ENCODE measurements at places on chromosomes 5 and 9. TPM values are rescaled to one million over a fixed set of nuclear protein-coding genes. Genes with fewer than 3 reads are reported as not detected.

DNA sequence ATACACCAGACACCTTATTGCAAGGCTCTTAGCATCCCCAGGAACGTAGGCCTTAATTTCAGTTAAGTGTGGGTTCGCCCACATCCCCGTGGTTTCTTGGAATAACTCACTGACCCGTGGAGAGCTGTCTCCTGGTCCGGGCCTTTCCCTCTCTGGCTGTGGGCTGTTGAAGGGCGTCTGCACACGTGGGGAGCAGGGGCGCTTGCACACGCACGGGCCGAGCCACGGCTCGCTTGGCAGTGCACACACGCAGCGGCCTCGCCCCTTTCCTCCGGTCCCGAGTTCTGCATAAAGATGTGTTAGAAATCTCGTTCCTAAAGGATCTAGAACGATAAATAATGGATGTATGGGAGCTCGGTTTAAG, 141.9 kb downstream of the PBX3 start:
- peaks cover 5% of the 10 kb centered on the region for H3K4me1 ChIP-seq
- DNase-seq = peak; percentile 79
- H3K36me3 ChIP-seq = no peaks in the 10 kb centered on the region
- H3K4me3 ChIP-seq = peak overlapping the region; percentile 70
- peaks cover 19% of the 10 kb centered on the region for H3K27me3 ChIP-seq

TPRN gene
- total RNA-seq = 6.3 TPM

FAM13B gene
- total RNA-seq = 66.5 TPM

LCN12 gene
- total RNA-seq = 6.4 TPM

GRCh38 chr5:80904533-80905187, 55.5 kb upstream of the RASGRF2 start:
- no peak for DNase-seq
- H3K4me1 ChIP-seq = no peaks in the 10 kb centered on the region
- no peak overlapping the region for H3K4me3 ChIP-seq

TXNDC8 gene
- not detected for total RNA-seq
